Thymus (tissue), 14 donors: ENCODE measurements at places on chromosomes 6 and 20.

DNA sequence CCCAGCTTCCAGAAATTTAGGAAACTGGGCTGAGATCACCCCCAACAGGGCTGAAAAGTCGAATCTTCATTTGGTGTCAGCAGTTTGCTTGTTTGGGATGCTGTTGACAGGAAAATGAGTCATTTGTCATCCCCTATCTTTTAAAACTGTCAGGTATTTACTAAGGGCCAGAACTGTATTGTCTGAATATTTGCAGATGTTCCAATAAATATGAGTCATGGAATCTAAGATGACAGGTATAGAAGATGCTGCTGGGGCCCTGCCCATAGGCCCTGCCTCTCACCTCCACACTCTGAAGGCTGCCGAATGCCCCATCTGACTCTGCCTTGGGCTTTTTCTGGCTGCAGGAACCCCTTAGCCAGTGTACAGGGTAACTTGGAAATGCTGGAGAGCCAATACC, 3.9 kb downstream of the ETV7 start:
- no peak for DNase-seq

DNA sequence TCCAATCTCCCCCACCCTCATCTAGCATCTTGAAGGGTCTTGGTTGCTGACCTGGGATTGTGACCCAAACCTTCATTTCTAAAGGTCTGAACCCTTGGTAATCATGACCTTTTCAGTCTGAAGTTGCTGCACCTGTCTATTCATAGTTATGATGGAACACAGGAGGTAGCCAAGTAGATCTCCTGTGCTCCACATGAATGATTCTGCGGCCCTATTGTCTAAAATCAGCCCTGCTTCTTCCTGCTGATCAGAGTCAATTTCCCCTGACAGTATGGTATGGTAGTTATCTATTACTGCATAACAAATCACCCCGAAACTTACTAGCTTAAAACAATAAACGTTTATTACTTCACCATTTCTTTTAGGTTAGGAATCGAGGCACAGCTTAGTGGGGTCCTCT, 9.0 kb downstream of the OR2B6 start:
- DNase-seq: no peak

GRCh38 chr20:55283889-55284288, 721.4 kb downstream of the CBLN4 start:
- DNase-seq: no peak

GRCh38 chr6:36083446-36083845, 46.9 kb upstream of the MAPK13 start:
- DNase-seq: no peak

DNA sequence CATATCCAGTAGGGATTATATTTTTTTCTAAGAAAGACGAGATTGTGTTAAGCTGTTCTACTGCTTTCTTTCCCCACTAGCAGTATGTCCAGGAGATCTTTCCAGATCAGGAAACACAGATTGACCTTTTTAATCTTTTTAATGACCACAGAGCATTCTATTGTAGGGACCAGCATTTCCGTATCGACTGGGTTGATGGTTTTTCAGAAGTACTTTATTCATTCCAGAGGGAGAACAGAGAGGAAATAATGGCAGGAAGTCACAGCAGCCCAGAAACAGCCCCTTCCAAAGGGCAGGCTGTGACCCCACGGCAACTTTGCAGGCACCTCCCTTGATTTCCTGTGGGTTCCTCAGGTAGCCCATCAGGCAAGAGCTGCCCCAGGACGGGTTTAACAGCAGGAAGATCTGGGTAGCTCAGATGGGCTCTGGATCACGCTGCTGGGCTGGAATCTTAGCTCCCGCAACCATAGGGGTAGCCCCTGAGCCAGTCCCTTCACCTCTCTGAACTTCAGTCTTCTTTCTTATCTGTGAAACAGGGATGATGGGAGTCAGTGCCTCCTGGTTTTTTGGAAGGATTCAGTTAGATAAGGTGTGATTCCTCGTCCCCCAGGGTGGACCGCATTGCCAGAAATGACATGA, 23.8 kb upstream of the CHMP4B start:
- no peak for DNase-seq

- DNase-seq: no peak
These were observed 156.3 kb upstream of the EPHA7 start for GRCh38 chr6:93575495-93576267.

DNA sequence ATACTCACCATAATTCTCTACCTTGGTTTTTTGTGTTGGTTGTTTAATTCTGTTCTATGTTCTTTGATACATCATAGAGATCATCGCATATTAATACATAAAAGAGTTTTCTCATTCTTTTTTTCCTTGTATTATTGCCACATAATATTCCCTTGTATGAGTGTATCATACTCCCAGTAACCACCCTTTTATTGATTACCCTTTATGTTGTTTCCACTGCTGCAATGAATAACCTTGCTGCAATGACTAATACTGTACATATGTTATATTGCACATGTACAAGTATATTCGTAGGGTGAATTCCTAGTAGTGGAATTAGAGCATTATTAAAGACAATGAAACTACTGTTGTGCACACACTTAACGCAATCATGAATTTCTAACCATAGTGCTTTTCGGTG, 9.1 kb upstream of the SF3B5 start:
- DNase-seq: no peak

- no peak for DNase-seq
These were observed 42.0 kb downstream of the CBFA2T2 start for GRCh38 chr20:33531885-33532284.

GRCh38 chr6:72560721-72561593, 60.9 kb upstream of the KCNQ5 start:
- DNase-seq: no peak

DNA sequence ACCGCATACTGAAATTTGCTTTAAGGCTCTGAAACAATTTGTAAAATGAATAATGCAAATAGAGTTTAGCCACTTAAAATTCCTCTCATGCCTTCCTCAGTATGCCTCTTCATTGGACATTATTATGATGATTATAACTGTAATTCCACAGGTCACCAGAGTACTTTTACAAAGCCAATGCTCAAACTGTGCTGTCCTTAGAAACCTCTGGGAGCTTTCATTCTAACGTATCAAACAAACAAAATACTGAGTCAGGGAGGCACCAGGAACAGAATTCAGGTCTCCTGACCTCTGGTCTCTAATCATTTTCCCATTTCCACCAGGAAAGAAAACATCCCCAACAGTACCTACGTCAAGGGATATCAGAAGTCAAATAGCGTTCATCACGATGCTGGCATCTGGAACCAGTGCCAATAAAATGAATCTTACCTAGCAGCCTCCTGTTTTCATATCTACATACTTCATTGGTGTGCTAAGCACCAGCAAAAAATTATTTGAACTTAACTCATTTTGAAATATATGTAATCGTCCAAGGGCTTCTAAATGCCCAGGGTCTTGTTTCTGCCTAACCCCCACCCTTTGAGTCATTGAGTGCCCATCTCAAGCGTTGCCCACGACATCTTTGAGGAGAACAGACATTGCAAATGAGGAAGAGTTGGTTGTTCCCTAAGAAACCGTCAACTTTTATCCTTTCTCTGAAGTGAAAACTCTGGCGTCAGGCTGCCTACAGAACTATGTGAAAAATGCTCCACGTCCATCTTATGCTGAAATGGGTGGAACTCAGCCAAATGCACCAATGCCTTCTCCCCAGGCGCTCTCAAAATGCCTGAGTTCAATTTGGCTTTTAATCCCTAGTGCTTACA, 37.9 kb downstream of the NEDD9 start:
- no peak for DNase-seq

DNA sequence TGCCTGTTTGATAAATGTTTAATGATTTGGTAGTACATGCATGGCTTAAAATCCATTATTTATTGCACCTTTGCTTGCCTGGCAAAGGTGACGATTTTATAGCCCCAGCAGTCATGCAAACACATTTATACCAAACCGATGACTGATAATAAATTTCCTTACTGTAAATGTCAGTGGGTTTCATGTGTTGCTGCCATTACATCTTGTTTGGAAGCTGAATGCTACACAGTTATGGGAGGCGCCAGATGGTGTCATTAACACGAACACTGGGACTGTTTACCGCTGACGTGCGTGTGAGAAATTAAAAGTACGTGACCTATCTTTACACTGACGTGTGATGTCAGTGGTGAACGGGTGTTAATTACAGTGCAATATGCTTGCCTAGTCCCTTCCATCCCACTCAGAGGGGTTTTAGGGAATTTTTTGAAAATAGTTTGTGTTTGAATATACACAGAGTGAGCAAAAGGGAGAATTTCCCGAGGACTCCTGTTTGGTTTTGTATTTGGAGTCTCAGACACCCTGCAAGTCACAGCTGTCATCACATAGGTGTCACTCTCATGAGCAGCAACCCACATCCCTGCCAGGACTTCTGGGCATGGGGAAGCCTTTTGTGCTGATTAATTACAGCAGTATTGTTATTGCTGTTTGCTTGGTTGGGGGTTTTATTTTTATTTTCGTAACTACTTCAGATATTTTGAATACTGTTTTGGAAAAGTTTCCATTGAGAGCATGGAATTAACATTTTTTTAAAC, 151.8 kb upstream of the INSM1 start:
- no peak for DNase-seq

- no peak for DNase-seq
These were observed 54.4 kb downstream of the FKBP5 start for GRCh38 chr6:35634316-35634715.

GRCh38 chr6:51753635-51754034, 333.8 kb downstream of the PKHD1 start:
- DNase-seq: no peak

GRCh38 chr20:63533871-63534393, 3.2 kb downstream of the PTK6 start:
- no peak for DNase-seq

DNA sequence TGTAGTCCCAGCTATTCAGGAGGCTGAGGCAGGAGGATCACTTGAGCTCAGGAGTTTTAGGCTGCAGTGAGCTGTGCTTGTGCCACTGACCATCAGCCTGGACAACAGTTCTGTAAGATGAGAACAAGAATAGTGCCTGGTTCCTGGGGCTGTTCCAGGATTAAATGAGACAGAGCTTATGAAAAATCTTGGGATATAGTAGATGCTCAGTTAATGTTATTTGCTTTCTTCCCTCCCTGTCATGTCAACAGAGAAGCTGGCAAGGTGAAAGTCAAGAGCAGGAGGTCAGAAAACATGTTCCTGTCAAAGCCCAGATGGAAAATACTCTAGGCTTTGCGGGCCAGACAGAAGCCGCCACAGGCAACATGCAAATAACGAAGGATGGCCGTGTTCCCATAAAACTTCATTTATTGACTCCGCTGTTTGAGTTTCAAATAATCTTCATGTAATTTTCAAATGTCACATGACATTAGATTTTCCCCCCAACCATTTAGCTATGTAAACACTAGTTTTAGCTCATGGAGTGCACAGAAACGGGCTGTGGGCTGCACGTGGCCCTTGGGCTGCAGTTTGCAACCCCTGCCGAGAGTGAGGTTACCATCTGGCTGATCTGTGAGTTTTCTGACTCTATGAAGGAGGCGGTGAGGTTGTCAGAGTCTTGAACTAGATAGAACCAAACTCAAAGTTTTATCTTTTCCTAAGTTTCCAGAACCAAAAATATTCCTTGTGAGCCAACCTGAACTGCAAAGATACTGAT, 63.4 kb upstream of the PMEPA1 start:
- DNase-seq: no peak

GRCh38 chr6:159686040-159686439, 7.0 kb downstream of the SOD2 start:
- DNase-seq: no peak

- DNase-seq: no peak
These were observed 22.6 kb downstream of the TRERF1 start for GRCh38 chr6:42429042-42429585.

GRCh38 chr6:135014353-135014832, 40.2 kb downstream of the HBS1L start:
- peak; percentile 77 for DNase-seq

GRCh38 chr6:142359271-142359960, 57.6 kb downstream of the ADGRG6 start:
- DNase-seq: no peak

GRCh38 chr6:2375443-2375842, 130.0 kb upstream of the GMDS start:
- DNase-seq: no peak

GRCh38 chr20:400454-401275, 7.4 kb upstream of the RBCK1 start:
- no peak for DNase-seq

DNA sequence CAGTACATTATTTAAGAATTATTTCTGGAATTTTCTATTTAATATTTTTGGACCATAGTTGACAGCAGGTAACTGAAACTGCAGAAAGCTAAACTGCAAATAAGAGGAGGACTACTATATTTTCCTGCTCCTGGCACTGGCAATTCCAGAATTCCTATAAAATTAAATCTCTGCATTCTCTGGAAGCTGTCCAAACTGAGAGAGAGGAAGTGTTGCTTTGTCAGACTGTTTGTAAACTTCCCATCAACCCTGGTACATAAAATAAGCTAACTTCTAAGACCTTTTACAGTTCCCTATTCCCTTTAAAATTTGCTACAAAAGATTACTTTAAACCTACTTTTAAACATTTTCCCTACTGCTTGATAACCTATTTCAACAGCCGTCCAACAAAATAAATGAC, 196.1 kb upstream of the RUNX2 start:
- DNase-seq: no peak

- DNase-seq: no peak
These were observed 98.6 kb downstream of the OGFRL1 start for GRCh38 chr6:71387179-71387578.

GRCh38 chr20:9359561-9360308, 154.7 kb upstream of the LAMP5 start:
- DNase-seq: no peak

DNA sequence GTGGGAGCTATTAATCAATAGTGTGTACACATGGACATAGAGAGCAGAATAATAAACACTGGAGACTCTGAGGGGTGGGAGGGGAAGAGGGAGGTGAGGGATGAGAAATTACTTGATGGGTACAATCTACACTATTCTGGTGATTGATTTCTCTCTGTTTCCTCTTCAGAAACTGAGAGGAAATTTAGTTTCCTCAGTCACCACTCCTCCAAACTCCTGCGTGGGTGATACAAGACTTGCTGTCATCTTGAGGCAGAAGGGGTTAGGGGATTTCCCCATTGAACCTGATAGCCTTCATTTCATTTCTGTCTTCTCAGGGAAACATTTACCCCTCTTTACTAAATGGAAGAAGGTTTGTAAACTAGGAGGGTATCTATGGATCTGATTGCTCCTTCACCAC, 84.3 kb upstream of the ESR1 start:
- peak; percentile 52 for DNase-seq
